ENCODE measurements at places on chromosomes 2 and 18.

DNA sequence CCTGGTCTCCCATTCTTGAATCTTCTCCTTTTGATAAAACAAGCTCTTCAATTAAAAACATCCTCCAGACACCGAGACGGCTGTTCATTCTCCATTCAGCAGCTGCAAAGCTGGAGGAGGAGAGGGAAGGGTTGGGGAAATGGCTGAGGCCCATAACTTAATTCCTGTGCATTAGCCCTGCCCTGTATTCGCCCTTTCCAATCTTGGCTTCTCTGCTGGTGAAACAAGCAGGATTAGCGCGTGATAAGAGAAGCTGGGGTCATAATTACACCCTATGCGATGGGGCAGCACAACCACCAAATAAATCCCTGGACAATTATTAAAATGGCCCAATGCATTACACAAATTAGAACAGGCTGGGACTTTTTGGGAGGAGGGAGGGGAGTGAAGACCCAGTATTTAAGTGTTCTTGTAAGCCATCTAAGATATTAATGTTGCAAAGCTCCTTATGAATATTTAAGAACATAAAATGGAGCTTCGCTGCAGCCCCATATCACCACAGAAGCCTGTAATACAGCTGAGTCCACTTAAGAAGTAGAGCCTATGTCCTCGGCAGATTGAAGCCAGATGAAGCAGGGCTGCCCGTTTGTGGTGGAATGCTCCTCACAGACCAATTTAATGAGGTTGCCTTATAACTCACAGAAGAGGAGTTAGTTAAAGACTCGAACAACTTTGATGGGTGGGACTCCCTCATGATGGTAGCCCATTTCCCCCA is 176.6 kb upstream of the SKOR2 start:
- DNase-seq: no peak

- no peak for DNase-seq
These were observed 99.8 kb downstream of the PDE11A start for GRCh38 chr2:177972782-177973181.

GRCh38 chr2:17375262-17375661 is 143.0 kb downstream of the RAD51AP2 start:
- DNase-seq: no peak

GRCh38 chr2:222431869-222432268 is 7.5 kb downstream of the SGPP2 start:
- no peak for DNase-seq

DNA sequence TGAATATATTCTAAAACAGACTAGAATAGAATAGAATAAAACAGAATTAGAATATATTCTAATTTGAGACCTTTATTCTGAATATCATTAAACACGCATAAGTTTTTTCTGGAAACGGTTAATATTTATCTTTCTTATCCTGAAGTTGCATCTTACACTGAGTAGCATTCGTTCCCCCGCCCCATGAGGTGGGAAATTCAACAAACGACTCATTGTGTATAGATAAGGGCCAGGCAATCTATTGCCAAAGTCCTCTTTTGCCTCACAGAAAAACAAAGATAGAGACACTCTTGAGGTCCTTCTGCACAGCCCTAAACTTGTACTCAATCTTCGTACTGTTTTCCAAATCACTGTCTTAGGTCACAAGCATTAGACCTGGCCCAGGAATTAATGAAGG is 98.1 kb downstream of the COL6A3 start:
- DNase-seq: no peak

- peak; percentile 69 for DNase-seq
These were observed 851 bp downstream of the FAM117B start for GRCh38 chr2:202635428-202636212.

Measured in stimulated activated CD8-positive, alpha-beta memory T cell treated with anti-CD3 and anti-CD28 coated beads, Interleukin-4, amount 100 ng/mL, for 1 hour (primary cell).